HS-27A (cell line): ENCODE measurements at places on chromosomes 7 and 10.

DNA sequence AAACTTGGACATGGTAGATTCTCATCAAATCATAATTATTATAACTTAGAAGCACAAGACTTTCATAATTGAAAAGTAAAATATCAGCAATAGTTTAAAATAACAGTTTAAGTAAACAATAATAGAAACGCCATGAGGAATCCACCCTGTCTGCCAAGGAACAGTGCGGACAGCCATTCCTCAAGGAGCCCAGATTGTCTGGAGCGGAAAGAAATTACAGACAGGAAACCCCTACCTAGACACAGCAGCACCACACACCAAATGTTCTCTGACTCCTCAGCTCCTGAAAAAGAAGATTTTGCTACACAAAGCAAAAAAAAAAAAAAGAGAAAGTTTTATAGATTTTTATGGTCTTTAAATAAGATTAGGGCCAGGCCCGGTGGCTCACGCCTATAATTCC, 21.5 kb upstream of the SEC61G start:
- no peak for DNase-seq

DNA sequence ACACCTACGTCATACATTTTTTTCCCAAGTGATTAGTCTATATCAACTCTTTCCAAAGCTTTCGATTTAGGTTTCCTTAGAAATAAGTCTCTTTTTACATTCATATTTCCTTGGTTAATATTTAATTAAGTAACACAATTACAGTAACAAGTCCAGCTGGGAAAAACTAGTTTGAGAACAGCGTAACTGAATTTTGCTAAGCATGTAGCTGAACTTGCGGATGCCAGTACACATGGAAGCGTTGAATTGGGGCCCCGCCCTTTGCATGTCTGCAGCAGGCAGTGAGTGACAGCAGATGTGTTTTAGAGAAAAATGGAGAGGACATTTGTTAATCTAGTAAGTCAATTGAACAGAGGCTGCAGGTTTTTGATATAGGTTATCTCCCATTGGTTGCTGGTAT, 72.5 kb downstream of the TAF3 start:
- no peak for DNase-seq

GRCh38 chr7:151754142-151754590, 122.7 kb downstream of the PRKAG2 start:
- peak; percentile 86 for DNase-seq

DNA sequence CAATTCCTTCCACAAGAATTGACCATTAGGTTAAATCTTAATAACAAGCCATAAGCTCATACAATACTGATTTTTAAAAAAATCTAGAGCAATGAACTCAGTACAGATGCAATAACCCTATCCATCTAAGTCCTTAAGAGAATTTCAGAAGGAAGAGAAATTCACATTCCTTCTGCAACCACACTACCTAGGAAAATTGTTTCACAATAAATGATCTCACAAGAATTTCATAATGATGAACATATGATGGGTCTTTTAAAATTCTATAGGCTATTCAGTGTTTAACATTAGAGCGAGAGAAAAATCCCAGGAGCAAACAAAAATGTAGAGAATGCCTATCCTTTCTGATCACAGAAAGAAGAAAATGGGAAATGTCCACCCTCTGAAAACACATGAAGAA, 70.0 kb upstream of the MAGI2 start:
- DNase-seq: no peak

GRCh38 chr7:159271781-159272180, 127.1 kb upstream of the VIPR2 start:
- DNase-seq: no peak

- DNase-seq: no peak
These were observed 51.7 kb downstream of the LAMB1 start for GRCh38 chr7:107951172-107951787.

DNA sequence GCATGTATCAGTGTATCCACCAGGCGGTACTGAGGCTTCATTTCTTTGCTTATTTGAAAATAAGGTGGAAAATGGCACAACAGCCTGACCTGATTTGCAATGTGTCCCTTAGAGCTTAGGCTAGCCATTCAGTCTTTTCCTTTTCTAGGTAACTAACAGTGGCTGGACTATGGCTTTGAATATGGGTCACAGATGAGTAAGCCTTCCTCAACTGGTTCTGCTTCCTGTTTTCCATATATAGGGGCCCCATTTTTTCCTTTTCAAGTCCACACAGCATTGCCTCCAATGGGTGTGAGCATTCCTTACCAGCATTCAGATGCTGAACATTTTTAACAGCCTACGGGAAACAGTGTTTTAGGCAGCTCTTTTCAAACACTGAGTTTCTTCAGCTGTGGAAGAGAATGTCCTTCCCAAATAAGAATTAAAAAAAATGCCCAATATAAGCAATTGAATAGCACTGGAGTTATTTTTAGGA, 3.9 kb upstream of the ITGB1 start:
- DNase-seq: peak; percentile 62

- DNase-seq: no peak
These were observed 94.3 kb upstream of the AFAP1L2 start for GRCh38 chr10:114498413-114499111.

- DNase-seq: no peak
These were observed 22.4 kb downstream of the DPYSL4 start for GRCh38 chr10:132209130-132209529.

DNA sequence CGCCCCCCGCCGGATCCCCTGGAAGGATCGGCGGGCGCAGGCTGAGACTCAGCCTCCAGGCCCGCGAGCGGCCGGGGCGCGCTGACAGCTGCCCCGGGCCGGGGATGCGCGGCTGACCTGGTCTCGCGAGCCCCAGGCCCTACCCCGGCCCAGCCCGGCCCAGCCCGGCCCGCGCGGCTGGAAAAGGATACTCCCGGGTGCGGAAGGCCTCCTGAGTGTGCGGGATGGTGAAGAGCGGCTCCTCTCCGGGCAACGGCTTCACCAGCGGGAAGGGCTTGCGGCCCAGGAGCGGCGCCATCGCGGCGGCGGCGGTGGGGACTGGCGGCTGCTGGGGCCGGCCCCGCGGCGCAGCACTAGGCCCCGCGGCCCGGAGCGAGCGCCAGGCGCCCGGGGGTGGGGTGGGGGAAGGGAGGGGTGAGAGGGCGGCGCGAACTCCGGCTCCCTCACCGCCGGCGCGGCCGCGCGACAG, 423 bp downstream of the BAZ1B start:
- peak; percentile 15 for DNase-seq

DNA sequence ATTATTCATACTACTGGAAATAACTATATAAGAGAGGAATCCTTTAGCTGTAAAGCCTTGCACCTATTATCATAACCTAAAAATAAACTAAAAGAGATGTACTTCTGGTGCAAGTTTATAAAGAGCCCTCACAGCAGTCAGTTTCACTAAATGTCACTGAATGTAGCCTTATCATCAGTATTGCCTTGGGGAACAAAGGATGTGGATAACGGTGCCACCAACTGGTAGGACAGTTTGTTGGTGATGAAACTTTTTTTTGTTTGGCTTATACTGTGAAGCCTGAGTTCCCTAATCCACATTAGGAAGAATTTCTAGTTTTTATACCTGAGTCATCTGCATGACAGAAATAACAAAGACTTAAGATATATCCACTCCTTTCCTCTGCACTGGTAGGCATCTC, 117.9 kb upstream of the COL1A2 start:
- no peak for DNase-seq

- DNase-seq: no peak
These were observed 5.1 kb downstream of the ANXA11 start for GRCh38 chr10:80200259-80200658.

- DNase-seq: no peak
These were observed 5.8 kb upstream of the GGCT start for GRCh38 chr7:30510124-30511075.

GRCh38 chr10:113767222-113767621, 15.7 kb downstream of the PLEKHS1 start:
- DNase-seq: no peak

GRCh38 chr10:6408799-6409198, 171.3 kb downstream of the PRKCQ start:
- no peak for DNase-seq

DNA sequence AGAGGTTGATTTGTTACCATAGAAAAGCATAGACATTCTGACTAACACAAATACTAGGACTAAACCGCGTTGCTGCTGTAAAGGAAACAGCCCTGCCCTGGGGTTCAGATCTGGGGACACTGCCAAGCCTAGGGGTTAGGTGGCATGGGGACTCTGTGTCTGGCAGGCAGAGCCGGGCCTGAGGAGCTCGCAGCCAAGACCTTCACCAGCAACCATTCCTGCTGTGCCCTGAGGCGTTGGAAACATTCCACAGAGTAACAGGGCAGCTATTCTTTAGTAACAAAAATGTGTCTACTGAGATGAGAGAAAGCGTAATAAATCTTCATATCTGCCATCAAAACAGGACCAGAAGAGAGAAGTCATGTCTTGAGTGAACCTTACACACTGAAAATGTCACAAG, 280.5 kb downstream of the POM121L12 start:
- no peak for DNase-seq

DNA sequence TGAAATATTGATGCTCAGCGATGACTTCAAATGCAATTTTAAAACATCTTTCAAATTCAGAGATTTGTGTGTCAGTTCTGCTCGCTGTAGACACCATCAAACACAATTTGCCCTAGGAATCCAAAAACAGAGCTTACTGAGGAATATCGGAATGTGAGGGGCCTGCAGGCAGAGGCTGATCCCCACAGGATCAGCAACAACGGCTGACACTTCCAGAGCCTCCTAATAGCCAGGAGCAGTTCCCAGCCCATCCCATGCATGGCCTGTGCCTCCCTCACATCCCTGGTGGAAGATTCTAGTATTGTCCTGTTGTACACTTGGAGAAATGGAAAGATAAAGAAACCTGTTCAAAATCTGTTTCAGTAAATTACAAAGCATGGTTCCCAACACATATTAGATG, 129.7 kb upstream of the VWC2 start:
- no peak for DNase-seq

- DNase-seq: no peak
These were observed 38.7 kb upstream of the CCSER2 start for GRCh38 chr10:84289521-84290200.

DNA sequence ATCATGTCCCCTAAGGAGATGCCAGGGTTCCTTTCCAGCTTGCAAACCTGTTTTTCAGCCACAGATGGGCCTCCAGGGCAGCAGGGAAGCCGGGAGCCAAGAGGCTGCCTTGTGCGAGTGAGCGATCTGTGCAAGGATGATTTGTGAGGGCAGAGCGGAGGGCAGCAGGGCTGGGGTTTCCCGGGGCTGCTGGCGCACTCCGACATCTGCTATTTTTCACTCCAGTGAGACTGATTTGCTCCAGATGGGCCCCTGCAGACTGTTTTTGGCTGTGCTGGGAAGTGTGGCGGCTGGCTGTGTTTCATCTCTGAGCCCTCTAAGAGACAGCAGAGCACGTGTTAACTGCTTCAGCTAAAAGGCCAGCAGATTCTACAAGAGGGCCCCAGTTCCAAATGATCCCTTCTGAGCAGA, 466.2 kb downstream of the TYW1 start:
- DNase-seq: no peak

DNA sequence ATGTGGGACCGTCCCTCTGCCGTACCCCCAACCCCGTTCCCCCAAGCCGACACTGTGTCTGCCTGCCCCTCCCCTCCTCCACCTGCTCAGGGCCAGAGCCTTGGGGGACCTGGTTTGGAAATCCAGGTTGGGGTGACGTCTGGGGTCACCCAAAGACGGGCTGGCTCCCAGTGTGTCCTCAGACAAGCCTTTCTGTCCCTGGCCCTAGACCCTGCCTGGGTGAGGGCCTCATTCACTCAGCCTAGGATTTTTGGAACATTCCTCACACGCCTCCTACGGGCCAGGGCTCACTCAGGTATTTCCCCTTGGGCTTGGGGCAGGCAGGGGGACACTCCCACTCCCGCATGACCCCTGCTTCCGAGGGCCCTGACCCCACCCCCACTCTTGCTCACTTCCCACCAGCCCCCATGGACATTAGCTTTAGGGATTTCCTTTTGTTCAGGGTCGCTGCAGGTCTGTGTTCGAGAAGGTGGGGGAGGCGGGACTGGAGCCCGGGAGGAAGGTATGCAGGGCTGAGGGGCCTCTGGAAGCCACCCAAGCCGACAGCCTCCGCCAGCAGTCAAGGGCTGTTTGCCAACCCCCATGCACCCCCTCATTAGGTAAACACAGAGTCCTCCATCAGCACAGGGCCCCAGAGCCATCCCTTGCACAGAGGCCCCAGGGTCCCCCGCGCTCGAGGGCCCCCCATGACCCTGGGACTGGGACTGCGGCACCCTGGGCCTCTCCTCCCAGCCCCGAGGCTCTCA, 35.1 kb downstream of the PDGFA start:
- no peak for DNase-seq

DNA sequence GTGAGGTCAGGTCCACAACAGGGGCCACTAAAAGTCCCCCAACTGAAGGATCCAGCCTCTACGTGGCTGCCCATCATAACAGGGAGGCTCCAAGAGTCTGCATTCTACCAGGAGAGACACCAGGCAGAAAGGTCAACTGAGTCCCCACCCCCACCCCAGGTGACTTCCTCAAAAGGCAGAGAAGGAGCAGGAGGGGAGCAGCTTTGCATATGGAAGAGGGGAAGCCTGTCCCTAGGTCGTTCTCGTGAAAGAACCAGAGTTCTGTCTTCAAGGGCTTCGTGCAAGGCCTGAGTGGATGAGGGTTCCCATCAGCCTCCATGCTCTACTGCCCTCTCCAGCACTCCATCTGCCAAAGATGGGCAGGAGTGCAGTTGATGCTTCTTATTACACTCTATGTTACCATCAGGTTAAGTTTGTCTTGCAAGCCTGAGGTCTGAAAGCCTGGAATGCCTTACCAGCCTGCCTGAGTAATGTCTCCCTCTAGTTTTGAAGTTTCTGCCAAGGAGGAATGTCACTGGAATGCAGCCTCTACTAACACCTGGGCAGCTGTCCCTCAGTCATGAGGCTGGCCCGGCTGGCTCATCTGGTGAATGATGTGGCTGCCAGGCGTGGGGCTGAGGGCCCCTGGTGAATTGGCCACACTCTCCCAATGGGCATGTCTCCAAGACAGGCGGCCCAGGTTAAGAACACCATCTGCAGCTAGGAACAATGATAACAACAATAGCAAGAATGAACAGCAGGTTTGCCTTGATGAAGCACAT, 54.3 kb upstream of the SMNDC1 start:
- DNase-seq: no peak

- DNase-seq: no peak
These were observed 161.1 kb downstream of the PAXIP1 start for GRCh38 chr7:154841731-154842331.

GRCh38 chr10:130747356-130747755, 564.2 kb downstream of the TCERG1L start:
- no peak for DNase-seq

DNA sequence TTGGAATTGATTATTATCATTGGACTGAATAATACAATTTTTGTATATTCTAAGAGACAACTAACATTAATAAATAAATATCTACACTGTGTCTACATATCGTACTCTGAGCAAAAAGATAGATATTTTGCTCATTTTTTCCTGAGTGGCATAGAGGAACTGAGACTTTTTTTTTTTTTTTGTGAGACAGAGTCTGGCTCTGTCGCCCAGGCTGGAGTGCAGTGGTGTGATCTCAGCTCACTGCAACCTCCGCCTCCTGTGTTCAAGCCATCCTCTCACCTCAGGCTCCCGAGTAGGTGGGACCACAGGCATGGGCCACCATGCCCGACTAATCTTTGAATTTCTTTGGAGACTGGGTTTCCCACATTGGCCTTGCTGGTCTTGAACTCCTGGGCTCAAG, 14.0 kb downstream of the KMT2E start:
- no peak for DNase-seq

GRCh38 chr7:90625051-90625450, 28.9 kb downstream of the CDK14 start:
- DNase-seq: no peak
